Ovary (tissue), 10 donors: ENCODE measurements at places on chromosomes 7 and 10.

GRCh38 chr7:79528421-79528820, 75.0 kb upstream of the MAGI2 start:
- DNase-seq = no peak

GRCh38 chr10:110326351-110327032, 21.8 kb upstream of the SMNDC1 start:
- no peak for DNase-seq

- no peak for DNase-seq
Measured at GRCh38 chr10:29657719-29658274, 23.0 kb upstream of the SVIL start.

DNA sequence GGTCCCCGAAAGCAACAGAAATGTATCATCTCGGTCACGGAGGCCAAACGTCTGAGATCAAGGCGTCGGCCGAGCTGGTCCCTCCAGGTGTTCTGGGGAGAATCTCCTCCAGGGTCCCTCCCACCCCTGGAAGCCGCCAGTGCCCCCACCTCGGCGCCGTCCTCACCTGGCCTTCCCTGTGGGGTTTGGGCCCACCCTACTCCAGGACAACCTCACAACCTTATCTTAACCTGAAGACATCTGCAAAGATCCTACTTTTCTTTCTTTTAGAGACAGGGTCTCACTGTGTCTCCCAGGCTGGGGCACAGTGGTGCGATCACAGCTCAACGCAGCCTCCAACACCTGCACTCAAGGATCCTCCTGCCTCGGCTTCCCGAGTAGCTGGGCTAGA, 33.4 kb downstream of the ADAP1 start:
- DNase-seq = peak; percentile 4

- no peak for DNase-seq
Measured at GRCh38 chr7:132191418-132191817, 384.9 kb downstream of the PLXNA4 start.

DNA sequence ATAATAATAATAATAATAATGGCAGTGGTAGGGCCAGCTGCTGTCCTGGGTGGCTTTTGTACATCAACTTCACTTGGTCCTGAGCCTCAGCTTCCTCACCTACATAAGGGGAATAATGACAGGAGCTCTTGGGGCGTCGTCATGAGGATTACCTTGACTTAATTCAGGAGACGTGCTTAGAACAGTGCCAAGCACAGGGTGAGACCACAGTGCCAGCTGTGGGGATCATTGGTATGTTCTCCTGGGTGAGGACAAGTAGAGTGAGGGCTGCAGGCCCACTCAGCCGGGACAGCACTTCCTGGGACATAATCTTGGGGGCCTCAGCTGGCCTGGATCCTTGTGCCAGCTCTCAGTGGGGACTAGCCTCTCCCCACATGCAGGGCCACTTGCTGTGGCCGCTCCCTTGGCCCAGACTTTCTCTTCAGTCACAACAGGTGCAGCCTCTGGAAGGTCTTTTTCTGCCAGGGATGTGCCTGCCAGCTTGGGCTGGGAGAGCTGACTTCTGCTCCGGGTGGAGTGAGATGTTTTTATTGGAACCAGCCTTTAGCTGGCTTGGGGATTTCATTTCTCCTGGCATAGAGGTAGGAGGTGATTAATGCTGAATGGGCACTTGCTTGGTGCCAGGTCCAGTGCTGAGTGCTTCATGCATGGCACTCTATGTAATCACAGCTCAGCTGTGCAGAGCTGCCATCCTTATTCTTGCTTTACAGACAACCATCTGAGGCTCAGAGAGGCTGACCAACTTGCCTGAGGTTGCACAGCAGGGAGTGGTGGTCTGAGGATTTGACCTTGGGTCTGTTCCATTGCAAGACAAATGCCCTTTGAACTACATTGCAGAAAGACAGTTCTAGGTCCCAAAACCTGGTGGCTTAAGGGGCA, 45.3 kb downstream of the TSPAN15 start:
- DNase-seq = no peak

DNA sequence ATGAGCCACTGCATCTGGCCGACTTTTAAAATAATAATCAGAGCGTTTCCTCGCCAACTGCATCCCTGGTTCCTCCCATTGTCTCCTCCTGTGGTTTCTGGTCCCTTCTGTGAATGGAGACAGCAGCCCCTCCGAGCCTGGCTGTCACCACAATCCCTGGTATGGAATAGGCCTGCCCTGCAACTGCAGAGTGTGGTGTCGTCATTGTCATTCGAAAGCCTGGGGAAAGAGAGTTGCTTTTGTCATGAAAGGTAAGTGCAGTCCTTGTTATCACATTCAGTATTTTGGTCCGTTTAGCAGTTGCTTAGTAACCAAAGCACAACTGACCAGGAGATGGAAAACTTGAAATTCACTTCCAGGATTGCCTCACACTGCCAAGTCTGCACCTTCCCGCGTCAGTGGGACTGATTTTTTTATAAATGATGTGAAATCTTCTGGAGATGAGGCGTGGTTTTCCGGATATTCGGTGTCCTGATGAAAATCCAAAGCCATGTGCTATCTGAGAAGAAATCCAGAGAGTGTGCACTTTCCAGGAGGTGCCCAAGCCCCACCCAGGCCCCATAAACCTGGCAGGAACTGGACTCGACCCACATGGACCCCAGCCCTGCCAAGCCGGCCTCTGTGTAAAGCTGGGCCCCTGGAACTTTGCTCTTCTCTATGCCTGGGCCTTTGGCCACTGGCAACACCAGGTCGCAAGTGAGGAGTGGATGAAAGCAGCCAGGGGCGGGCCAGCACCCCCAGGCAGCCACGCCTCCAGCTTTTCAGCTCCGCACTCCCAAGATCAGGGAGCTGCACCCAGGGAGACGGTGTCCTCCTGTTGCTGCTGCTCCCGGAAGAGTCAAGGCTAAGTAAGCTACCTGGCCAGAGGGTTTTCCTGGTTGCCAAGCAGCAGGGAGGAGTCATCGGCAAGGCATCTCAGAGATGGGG, 133.7 kb upstream of the SH2B2 start:
- DNase-seq = no peak

- peak; percentile 34 for DNase-seq
Measured at GRCh38 chr10:96043893-96044715, 721 bp downstream of the CCNJ start.

GRCh38 chr7:94336009-94336408, 58.7 kb upstream of the COL1A2 start:
- no peak for DNase-seq

DNA sequence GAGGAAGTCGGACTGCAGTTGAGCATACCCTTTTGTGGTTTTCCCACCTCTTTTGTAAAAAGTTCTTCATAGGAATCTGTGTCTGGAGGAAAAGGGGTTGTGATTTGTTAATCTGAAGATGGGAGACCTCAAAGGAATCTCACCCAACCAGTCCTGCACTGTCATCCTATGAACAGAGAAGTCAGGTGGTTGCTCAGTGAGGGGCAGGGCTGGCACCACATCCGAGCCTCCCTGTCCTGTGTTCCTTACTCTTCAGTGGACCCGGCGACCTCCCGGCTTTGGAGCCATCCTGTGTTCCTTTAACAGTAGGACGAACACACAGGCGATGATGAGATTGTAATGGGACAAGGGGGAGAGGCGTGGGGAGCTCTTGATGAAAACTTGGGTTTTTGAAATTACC, 2.8 kb upstream of the MGMT start:
- no peak for DNase-seq

DNA sequence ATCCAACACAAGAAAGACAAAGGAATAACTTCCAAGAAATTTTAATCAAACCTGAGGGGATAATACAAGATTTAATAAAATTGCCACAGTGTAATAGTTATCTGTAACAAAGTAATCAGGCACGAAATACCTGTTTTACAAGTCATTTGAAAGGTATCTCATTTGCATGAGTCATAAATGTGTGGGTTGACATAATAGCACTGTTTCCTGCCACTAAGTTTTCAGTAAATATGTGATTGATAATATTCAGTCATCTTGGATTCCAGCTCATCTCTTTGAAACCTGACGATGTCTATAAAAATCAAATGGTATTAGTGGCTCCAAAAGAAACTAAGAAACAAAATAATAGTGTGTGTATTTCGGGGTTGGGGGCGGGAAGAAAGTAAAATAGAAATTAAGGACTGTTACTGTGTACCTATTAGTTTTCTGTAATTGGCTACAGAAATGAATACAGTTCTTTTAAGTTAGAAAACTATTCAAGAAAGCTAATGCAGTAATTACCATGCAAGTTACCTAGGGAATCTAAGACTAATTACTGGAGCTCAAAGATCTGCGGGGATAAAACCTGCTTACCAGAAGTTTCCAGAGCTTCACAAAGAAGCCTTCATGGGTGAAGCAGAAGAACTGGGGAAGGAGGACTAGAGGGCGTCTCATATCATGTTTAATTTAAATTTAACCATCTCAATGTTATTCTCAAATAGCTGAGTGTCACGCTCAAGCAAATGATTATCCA, 100.7 kb downstream of the ST8SIA6 start:
- no peak for DNase-seq

DNA sequence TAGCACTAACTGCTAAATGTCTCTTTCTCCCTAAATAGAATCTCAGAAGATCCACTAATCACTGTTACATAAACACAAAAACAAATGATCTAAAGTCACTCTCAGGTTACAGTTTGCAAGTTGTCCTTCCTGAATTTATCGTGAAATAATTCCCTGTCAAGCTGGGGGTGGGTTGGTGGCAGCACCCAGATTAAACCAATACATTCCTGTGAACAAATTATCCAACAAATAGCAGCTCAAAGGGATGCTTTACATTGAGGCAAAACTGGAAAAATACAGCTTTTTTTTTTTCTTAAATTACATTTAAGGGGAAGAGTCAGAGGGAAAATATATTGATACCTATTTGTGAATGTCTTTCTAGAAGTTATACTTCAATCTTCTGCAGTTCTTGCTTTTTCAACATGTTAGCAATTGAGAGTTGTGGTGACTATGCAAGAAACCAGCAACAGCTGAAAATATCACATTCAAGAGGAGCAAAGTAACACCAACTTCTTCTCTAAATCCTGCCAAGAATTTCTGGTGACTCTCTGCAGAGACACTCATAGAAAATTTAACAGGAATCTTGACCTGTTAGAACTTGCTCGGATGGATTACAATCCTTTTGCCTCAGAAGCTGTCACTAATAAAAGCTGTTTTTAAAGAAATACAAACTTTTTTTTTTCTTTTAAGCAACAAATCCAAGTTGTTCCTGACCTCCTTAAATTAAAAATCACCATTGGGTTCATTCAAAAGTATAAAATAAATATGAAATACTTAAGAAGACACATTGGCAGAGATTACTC, 18.9 kb downstream of the LMOD2 start:
- no peak for DNase-seq
